Germinal center (tissue), 1 donor: ENCODE measurements at places on chromosomes 2 and 18.

DNA sequence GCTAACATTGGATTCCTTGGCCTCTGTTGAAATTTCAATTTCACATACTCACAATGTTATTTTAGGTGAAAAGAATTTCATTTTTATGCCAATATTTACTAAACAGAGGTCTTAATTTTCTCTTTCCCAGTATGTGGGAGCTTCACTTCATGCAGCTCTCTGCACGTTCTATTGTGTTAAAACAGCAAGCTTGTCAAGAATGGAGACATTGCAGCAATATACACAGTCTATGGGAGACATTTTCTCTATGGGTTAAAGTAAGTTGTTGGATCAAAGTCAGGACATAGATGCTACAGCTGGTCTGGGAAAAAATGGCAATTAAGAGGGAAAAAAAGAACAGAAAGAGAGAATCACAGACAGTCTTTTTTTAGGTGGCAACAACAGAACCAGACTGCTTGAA is 70.4 kb upstream of the ARHGAP15 start:
- no peak for DNase-seq

DNA sequence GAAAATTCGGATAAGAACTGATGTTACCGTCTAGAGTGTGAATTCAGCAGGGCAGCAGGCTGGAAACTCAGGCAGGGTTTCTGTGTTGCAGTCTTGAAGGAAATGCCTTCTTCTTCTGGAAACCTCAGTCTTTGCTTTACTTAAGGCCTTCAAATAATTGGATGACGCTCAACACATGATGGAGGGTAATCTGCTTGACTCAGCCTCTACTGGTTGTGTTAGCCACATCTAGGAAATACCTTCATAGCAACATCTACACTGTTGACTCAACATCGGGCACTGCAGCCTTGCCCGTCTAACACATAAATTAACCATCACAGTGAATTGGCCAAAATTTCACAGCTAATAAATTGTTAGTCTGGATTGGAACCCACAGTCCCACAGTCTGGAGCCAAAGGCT is 37.2 kb downstream of the YPEL5 start:
- DNase-seq = no peak

GRCh38 chr2:198304859-198305258 is 500.5 kb downstream of the PLCL1 start:
- DNase-seq = no peak

DNA sequence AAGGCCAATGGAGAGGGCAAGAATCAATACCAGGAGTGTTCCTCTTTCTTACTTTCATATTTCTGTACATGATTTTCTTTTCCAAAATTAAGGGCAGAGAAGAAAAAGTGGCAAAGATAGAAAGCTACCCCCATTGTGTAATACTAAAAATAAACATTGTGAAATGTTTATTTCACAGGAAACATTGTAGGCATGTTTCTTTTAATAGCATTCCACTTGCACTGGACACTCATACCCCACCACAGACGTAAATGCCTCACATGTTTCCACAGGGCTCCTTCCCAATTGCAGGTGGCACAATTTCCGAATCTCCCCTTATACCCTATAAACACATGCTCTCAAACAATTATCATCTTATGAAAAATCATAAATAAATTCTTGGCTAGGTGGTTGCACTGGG is 645.1 kb upstream of the SETBP1 start:
- no peak for DNase-seq

DNA sequence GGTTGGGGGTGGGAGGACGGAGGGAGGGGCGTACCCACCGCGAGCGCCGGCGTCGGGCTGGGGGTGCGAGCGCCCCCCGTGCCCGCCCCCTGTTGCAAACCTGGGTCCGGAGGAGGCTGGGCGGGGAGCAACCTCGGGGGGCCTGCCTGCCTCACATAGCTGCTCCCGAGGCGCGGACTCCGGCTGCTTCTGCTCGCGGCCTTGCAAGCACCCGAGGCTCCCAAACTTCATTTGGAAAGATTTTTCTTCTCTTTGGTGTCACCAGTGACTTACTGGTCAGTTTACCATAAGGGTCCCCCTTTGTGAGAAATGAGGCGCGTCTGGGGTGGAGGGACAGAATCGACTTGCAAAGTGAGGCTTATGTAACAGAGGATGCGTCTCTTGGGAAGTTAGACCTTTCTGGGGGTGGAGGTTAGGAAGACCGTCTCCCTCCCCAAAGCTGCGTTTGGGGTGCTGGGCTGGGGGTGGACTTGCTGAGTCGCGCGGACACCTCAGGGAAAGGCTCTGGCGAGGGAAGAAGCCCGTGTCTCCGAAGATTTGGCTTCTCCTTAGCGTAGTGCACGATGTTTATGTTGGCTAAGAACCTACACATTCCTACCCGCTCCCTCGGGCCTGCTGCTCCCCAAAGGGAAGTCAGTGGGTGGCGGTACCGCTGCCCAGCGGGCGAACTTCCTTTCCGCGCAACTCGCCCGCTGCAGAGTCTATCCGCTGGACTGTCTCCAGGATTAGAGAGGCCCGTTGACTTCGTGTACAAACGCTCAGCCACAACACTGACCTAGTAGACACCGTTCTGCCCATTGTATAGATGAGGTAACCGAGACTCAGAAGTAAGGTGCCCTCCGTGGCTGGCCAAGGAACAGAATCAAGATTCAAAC is 559 bp downstream of the TMEM37 start:
- no peak for DNase-seq
